ENCODE measurements at places on chromosomes 4 and X.

- no peak overlapping the region for H3K27ac ChIP-seq
- no peaks in the 10 kb centered on the region for H3K36me3 ChIP-seq
- no peaks in the 10 kb centered on the region for H3K27me3 ChIP-seq
- H3K4me3 ChIP-seq, result peak overlapping the region; percentile 61
- H3K4me1 ChIP-seq, result no peaks in the 10 kb centered on the region
Measured at GRCh38 chr4:177315767-177316464, 6.2 kb downstream of the NEIL3 start.

DNA sequence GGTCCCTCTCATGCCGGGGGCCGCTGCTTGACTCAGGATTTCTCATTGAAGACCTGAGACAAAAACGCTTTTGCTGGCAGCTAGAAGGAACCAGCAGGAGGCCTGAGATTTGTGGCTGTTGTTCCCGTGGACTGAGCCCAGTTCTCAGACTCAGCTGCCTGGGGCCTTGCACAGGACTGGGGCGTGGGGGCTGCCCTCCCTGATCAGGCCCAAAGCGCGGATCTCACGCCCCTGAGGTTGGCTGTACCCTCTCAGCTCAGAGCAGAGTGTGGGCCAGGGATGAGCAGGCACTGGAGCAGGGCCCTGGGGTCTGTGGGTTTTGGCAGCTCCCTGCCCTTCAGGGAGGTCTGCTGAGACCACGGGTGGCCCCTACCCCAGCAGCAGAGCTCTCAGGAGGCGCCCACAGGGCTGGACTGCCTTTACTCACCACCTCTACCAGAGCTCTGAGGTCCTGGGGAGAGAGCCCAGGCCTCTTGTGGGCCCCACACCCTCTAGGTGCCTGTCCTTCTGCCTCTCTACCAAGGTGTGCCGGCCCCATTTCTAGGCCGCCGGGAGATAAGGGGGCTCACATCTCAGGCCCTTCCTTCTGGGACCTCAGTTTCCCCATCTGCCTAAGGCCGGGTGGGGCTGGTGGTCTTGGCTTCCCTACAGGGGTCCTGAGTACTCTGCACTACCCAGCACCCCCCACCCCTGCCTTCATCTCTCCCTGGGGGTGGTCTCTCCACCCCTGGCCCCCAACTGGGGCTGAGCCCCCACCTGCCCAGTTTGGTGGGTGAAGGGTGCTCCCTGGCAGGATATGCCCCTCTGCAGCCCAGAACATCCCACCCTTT, 5.6 kb downstream of the MSANTD1 start:
- DNase-seq, result no peak
- peaks cover 23% of the 10 kb centered on the region for H3K4me1 ChIP-seq
- H3K36me3 ChIP-seq, result peaks cover 35% of the 10 kb centered on the region
- H3K27ac ChIP-seq, result no peak overlapping the region
- no peak overlapping the region for H3K4me3 ChIP-seq

DNA sequence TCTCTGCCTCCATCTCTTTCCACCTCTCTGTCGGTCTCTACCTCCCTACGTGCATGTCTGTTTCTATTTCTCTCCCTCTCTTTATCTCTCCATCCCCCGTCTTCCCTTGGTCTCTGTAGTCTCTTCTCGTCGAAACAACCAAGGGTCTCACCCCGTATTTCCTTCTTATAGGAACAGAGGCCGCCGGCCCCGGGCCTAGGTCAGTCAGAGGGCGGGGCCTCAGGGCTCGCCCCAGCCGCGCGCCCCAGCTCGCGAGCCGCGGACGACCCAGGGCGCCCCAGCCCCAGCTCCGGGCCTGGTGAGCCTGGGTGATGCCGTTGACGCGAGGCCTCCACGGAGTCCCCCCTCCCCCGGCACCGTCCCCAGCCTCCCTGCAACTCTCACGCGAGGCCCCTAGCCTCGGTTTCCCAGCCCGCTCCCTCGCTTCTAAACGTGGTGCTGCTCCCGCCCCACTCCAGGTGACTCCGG, 6.6 kb downstream of the TIMM17B start:
- H3K27me3 ChIP-seq, result no peaks in the 10 kb centered on the region
- H3K4me1 ChIP-seq, result peaks cover 3% of the 10 kb centered on the region
- peaks cover 10% of the 10 kb centered on the region for H3K36me3 ChIP-seq
- H3K27ac ChIP-seq, result no peak overlapping the region
- no peak for DNase-seq

DNA sequence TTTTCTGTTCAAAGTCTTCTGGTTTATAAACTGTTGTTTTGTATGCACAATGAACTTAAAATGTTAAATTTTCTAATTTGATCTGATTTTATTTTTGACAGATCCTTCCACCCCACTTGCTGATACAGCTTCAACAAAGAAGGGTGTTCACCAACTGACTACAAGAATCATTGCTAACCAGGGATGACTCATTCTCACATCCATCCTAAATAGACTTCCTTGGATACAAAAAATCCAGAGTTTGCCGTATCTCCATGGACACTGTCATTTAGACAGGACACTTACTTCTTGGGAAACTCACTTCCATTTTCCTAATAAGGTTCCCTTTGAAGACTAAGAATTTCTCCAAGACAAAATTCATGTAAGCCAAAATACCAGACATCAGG, 111.6 kb upstream of the NWD2 start:
- no peak overlapping the region for H3K27ac ChIP-seq
- no peak for DNase-seq
- no peaks in the 10 kb centered on the region for H3K4me1 ChIP-seq
- no peaks in the 10 kb centered on the region for H3K27me3 ChIP-seq
- no peak overlapping the region for H3K4me3 ChIP-seq

GRCh38 chr4:11201256-11201655, 227.4 kb downstream of the HS3ST1 start:
- H3K4me3 ChIP-seq, result no peak overlapping the region
- no peaks in the 10 kb centered on the region for H3K27me3 ChIP-seq
- no peak for DNase-seq
- no peak overlapping the region for H3K27ac ChIP-seq
- H3K4me1 ChIP-seq, result no peaks in the 10 kb centered on the region

GRCh38 chrX:48664156-48664555, 19.4 kb upstream of the WAS start:
- no peaks in the 10 kb centered on the region for H3K4me1 ChIP-seq
- DNase-seq, result no peak
- H3K4me3 ChIP-seq, result no peak overlapping the region
- no peaks in the 10 kb centered on the region for H3K36me3 ChIP-seq
- no peaks in the 10 kb centered on the region for H3K27me3 ChIP-seq

GRCh38 chrX:12947545-12948235, 27.2 kb upstream of the TMSB4X start:
- H3K36me3 ChIP-seq, result no peaks in the 10 kb centered on the region
- H3K4me1 ChIP-seq, result peaks cover 2% of the 10 kb centered on the region
- no peak overlapping the region for H3K4me3 ChIP-seq
- H3K27ac ChIP-seq, result peak overlapping the region; percentile 84
- no peak for DNase-seq

DNA sequence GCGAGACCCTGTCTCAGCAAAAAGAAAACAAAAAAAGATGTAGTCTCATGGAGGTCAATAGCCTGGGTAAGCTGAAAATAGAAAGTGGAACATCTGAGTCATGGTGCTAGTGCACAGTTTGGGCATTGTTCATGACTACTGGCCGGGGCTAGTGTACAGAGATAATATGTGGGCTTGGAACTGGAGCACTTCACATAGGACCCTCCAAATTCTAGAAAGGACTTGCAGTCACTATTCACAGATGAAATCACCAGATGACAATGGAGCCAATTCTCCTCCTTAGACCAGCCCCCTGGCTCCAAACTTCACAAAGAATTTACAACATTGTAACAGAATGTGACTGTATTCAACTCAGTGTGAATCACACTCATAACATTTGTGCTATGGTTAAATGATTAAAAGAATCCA, 367.8 kb upstream of the SLC7A11 start:
- DNase-seq, result peak; percentile 74
- peak overlapping the region; percentile 22 for H3K4me3 ChIP-seq
- peaks cover 6% of the 10 kb centered on the region for H3K4me1 ChIP-seq

- H3K36me3 ChIP-seq, result no peaks in the 10 kb centered on the region
- H3K4me3 ChIP-seq, result no peak overlapping the region
- no peaks in the 10 kb centered on the region for H3K27me3 ChIP-seq
- no peak overlapping the region for H3K27ac ChIP-seq
- no peaks in the 10 kb centered on the region for H3K4me1 ChIP-seq
Measured at GRCh38 chrX:39802354-39802753, 295.4 kb downstream of the BCOR start.

GRCh38 chr4:99219072-99219471, at the start of gene ADH6:
ADH6 (minus strand) TSS chr4:99219246; CDS start chr4:99219152, 94 bp downstream.
- no peak for DNase-seq
- no peak within 1 kb of the TSS for H3K4me3 ChIP-seq
- H3K27ac ChIP-seq, result peak within 1 kb of the TSS; percentile 32

GRCh38 chr4:186104114-186104889, at the start of gene FAM149A:
FAM149A (plus strand) TSS chr4:186104704.
- DNase-seq, result no peak
- peaks cover 14% of the 10 kb centered on the region for H3K27me3 ChIP-seq
- peaks cover 15% of the 10 kb centered on the region for H3K4me1 ChIP-seq
- no peak within 1 kb of the TSS for H3K27ac ChIP-seq
- peak within 1 kb of the TSS; percentile 47 for H3K4me3 ChIP-seq

DNA sequence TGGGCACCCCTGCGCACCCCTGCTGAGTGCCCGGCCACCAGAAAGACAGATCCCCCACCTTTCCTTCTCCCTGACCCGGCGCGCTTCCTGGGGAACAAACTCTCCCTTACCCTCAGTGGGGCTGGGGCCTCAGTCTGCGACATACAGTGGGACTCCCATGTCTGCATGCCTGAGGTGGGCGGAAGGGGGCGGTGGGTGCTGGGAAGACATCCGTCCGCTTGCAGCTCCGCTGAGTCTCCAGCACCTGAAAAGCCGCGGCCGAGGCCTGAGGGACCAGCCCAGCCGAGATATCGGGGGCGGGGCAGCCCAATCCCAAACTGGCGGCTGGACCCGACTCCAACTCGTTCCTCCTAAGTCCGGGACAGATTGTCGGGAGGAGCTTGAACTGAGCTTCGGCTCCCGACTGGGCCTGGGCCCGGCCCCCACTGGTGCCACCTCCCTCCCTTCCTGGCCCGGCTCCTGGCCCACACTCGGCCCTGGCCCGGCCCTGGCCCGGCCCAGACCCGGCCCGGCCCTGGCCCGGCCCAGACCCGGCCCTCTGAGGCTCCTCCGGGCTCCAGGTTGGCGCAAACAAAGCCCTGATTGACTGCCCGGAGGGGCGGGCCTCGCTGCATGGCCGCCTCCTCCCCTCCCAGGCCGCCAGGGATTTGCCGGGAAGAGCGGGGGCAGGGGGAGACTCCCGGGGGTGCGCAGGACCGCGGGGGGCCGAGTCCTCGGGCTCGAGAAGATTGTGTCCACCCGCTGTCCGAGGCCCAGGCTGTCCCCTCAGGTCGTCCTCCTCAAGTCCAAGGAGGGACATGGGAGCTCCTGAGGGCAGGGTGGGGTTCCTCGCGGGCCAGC, 877 bp upstream of the SLC16A2 start:
- H3K36me3 ChIP-seq, result no peaks in the 10 kb centered on the region
- H3K4me3 ChIP-seq, result peak overlapping the region; percentile 83
- H3K27me3 ChIP-seq, result no peaks in the 10 kb centered on the region
- peak; percentile 57 for DNase-seq

DNA sequence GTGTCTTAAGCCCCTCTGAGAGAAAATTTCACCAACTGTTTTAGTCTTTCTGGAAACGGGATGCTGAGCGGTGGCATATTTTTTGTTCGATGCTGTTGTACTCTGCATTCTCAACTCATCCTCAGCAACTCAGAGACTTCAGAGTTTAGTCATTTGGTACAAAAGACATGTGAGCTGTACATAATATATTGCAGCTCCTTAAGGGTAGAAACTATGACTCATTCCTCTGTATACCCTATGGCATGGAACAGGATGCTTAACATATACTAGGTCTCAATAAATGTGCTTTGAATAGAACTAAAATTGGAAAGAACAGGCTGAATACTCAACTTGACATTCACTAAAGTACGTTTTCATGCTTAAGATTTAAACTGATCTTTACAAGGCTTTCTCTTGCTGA, 130.5 kb upstream of the SLITRK2 start:
- no peaks in the 10 kb centered on the region for H3K4me1 ChIP-seq
- H3K4me3 ChIP-seq, result no peak overlapping the region
- H3K36me3 ChIP-seq, result no peaks in the 10 kb centered on the region
- no peak overlapping the region for H3K27ac ChIP-seq
- DNase-seq, result no peak

- peaks cover 33% of the 10 kb centered on the region for H3K36me3 ChIP-seq
- no peak overlapping the region for H3K4me3 ChIP-seq
- no peaks in the 10 kb centered on the region for H3K27me3 ChIP-seq
- H3K4me1 ChIP-seq, result peaks cover 38% of the 10 kb centered on the region
- no peak for DNase-seq
Measured at GRCh38 chr4:968621-969394, 4.6 kb downstream of the DGKQ start.

DNA sequence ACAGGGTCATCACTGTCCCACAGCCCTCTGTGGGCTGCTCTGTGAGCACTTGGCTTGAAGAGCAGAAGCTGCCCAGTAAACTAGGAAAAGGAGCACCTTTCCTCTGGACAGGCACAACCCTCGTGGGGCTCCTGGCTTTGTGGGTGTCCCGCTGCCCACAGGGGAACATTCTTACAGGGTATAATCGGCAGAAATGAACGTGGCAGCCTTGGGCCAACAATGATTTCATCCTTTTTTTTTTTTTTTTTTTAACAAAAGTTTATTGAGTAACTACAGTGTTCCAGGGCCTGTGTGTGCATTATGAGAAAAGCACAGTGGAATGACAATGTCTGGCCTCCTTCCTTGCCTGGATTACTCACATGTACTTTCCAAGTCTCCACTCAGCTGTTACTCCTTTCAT, 197.2 kb downstream of the PDGFC start:
- peak; percentile 94 for DNase-seq
- H3K27me3 ChIP-seq, result no peaks in the 10 kb centered on the region
- H3K27ac ChIP-seq, result peak overlapping the region; percentile 100
- no peak overlapping the region for H3K4me3 ChIP-seq
- H3K4me1 ChIP-seq, result peaks cover 4% of the 10 kb centered on the region

Data from mesenchymal stem cell (in vitro differentiated cells and primary cell).